ENCODE measurements at places on chromosomes 1 and 21.

- peak; percentile 15 for DNase-seq
Observed at GRCh38 chr1:68959461-68960030, 462.7 kb upstream of the DEPDC1 start.

DNA sequence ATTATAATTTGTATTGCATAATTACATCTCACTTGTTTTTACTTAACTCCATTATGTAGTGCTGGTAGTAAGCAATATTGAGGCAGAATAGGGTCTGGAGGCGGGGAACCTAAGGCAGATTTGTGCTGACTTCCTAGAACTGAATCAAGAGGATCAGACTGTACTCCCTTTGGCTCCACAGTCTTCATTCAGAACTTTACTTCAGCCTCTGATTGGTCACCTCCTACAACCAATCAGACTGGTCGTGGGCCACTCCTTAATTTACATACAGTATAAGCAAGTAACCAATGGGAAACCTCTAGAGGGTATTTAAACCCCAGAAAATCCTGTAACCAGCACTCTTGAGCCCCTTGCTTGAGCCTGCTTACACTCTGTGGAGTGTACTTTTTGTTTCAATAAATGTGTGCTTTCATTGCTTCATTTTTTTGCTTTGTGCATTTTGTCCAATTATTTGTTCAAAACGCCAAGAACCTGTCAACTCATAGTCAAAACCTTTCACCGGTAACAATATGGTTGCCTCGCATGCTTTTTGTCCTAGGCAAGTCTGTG lies 31.6 kb downstream of the ZBTB8OS start:
- DNase-seq: peak; percentile 4

DNA sequence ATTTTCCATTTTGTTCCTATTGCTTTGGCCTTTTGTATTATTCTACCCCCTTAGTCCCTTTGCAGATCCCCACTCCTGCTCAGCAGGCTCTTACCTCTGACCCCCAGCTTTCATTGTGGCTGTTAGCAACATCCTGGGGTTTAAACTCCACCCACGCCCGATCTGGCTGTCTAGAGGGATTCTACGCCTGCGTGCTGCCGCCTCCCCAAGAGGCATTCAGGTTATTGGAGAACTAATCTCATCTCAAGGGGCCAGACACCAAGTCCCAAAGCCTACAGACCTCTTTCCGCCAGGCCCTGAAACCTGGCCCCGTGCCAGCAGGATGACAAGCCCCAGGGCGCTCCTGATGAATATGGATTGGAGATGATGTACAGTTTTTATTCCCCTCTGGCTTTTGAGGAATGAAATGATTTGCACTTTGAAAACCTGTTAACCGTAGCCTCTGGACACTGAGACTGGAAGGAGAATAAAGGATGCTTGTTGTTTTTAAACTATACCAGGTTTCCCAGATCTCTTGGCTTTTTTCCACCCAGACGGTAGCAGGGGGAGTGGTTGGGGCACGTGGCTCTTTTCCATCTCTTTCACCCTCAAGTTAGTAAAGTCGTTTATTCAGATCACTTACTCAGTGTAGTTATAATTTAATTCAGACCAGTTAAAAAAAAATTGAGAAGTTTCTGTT lies 14.5 kb upstream of the IKBKE start:
- no peak for DNase-seq

GRCh38 chr1:208227366-208227765 lies 16.8 kb downstream of the PLXNA2 start:
- no peak for DNase-seq

GRCh38 chr21:32728456-32728839 lies 635 bp upstream of the SYNJ1 start:
- DNase-seq: no peak

DNA sequence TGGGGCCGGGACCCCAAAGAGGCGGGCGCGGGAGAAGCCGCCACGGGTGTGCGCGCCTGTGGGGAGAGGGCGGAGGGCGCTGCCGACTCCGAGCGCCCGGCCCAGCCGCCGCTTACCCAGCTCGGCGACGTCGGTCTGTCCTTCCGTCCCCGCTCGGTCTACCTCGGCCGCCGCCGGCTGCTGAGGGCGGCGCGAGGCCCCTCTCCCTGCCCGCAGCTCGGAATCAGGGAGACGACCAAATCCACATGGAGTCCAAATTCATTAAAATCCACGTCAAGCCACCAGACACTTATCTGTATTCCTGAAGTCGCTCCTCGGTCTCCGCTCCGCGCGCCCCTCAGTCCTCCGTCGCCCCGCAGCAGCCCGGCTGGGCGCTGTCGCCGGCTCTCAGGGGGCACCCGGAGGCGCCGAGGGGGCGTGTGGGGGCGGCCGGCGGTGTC lies 637 bp downstream of the PLXNA2 start:
- no peak for DNase-seq

GRCh38 chr1:181640956-181641355 lies 157.6 kb downstream of the CACNA1E start:
- DNase-seq: no peak

DNA sequence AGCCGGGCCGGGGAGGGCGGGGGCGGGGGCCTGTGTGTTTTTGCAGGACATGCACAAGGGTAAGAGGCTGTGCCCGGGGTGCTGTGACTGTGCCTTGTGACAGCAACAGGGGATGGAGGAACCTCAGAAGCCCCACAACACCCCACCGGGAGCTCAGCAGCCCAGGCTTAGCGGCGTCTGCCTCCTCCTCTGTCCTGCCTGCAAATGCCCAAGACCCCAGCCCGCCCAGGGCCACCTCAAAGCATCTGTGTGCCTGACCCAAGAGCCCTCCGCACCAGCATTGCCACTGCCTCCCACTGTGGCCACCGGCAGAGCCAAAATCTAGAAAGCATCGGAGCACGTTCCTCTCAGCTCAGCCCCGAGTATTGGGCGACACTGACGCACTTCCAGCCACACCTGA lies 2.7 kb upstream of the ACTRT2 start:
- DNase-seq: no peak

DNA sequence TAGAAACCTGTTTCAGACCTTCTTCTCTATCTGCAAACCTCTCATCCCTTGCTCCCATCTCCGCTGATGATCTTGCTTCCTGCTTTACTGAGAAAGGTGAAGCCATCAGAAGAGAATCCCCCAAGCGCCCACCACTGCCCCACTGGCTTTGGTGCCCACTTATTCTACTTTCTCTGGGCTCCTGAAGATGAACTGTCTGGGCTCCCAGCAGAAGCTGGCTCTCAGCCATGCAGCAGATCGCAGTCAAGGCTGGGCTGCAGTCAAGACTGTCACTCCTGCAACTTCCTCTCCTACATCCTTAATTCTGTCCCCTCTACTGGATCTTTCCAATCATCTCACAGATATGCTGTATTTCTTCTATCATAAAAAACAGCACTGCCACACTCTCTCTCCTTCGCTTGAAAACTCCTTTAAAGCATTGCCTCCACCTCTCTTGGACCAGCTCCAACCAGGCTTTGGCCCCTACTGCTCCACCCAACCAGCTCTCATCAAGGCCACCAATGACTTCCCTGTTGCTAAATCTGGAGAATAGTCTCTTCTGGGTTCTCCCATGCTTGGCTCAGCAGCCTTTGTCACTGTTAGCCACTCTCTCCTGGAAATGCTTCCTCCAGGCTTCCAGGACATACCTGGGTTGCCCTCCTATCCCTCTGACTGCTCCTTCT lies 25.8 kb downstream of the TRIM62 start:
- no peak for DNase-seq

DNA sequence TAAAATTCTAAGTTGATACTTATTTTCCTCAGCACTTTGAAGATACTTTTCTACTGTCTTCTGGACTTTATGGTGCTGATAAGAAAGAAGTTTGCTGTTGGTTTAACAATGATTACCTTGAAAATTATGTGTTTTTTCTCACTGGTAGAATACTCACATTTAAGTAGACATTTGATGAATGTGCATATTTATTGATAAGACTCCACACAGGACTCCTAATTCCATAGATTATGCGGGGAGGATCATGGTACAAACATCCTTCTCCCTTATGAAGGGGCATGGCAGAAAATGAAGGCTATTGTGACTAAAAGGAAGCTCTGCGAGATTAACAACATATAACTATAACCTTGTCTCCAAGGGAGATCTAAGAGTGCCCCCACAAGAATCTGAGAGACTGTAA lies 28.5 kb upstream of the ALDH9A1 start:
- DNase-seq: no peak

GRCh38 chr1:20063861-20064292 lies 6.1 kb upstream of the PLA2G5 start:
- peak; percentile 62 for DNase-seq

DNA sequence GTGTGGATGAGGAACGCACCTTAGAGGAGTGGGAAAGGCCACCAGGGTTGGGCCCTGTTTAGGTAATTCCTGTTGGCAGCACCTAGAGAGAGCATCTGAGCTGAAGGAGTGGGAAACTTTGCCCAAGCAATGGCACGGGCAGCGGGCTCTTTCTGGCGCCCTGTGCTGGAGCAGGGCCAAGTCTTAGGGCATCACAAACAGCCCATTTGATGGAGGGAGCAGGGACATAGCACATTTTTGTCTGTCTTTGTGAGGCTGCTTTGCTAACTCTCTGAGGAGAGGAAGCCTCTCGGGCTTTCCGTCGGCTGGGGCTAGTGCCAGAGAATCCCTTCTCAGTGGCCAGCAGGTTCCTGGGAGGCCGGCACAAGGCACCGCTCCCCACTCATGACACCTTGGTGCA lies 22.5 kb upstream of the CNTN2 start:
- no peak for DNase-seq

DNA sequence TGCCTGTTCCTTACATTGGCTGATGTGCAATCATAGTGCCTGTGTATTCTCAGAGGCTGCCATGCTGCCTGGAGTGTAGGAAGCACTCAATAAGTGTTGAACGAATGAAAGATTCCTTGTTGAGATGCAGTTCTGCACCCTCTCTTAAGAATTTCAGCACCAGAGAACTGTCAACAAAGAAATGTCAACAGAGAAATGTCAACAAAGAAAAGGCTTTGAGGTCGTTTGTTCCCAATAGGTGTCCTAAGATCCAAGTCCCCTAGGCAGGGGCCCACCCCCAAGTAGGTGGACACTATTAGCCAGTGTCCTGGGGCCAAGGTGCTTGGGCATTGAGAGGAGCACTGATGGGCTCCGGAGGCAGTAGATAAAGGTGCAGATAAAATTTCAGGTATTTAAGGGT lies 12.6 kb downstream of the KCND3 start:
- DNase-seq: no peak

- DNase-seq: no peak
Observed at GRCh38 chr1:201501144-201501543, 5.8 kb downstream of the CSRP1 start.

DNA sequence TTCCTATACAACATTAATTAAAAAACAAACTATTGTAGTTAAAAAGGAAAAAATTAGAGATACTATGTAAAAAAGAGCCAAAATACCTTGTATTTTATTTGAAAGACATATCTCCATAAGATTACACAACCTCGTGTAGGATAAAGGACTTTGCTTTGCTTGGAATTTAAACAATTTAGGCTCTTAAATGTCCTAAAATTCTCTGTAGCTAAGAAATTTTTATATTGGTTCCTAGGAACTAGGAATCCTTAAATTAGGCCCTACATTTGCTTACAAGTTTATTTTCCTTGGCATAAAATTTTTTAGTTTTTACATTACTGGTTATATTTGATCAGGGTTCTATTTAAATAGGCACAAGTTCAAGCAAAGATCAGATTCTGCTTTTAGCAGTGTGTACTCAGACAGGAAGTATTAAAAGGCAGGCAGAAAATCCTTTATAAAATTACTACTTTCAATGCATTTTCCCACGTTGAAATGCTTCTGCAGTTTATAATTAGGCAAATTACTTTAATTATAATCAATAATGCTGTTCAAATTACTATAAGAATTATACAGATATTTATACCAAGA lies 3.4 kb upstream of the ANGPTL3 start:
- no peak for DNase-seq

DNA sequence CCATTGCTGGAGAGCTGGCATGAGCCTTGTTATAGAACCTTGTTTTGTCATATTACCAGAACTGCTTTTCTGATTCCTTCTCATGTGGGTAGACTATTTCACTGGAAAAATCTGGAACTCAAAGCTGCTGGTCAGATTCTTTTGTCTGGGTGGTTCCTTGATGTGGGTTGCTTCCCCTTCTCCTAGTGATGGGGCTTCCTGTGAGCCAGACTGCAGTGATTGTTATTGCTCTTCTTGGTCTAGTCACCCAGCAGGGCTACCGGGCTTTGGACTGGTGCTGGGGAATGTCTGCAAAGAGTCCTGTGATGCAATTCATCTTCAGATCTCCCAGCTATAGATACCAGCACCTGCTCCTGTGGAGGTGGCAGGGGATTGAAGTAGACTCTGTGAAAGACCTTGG lies 59.4 kb downstream of the GPR137B start:
- DNase-seq: no peak

- DNase-seq: no peak
Observed at GRCh38 chr1:56872597-56872996, 18.0 kb downstream of the C8A start.

DNA sequence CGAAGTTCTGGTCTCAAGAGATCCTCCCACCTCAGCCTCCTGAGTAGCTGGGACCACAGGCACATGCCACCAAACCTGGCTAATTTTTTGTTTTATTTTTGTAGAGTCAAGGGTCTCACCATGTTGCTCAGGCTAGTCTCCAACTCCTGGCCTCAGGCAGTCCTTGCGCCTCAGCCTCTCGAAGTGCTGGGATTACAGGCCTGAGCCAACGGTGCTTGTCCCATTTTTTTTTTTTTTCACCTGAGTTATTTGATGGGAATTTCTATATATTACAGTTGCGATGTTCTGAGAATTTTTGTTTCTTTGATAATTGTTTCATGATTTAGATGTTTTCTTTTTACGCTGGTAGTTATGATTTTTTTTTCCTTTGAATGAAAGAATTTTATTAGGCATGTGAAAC lies 2.5 kb downstream of the RABGAP1L start:
- DNase-seq: no peak

GRCh38 chr1:215146240-215146975 lies 63.9 kb downstream of the KCNK2 start:
- DNase-seq: peak; percentile 39

DNA sequence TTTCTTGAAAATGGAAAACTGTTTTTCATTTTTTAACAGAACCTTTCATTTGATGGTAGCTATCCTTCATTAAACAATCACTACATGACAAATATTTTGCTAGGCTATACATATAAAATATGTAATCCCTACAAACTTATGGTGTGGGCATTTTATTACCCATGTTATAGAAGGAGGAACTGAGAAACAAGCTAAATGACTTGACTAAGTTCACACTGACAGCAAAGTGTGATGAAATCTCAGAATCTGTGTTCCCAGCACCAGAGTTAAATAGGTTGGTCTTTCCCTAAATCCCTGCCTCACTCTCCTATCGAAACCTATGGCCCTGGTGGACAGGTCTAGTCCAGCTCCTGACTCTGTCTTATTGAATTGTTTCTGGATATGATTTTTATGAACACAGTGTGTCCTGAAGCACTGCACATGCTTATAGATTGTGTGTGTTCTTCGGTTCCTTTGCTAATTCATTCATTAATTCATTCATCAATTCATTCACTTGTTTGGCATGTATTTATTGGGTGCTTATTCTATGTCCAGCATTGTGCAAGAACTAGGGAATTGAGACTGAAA lies 301.0 kb downstream of the GRIK1 start:
- DNase-seq: no peak

- no peak for DNase-seq
Observed at GRCh38 chr1:162303004-162303344, 73.7 kb downstream of the SPATA46 start.

GRCh38 chr1:150820730-150821512 lies 12.9 kb upstream of the CTSK start:
- no peak for DNase-seq

- no peak for DNase-seq
Observed at GRCh38 chr21:36700295-36700970, 1.5 kb downstream of the SIM2 start.

- no peak for DNase-seq
Observed at GRCh38 chr1:183808296-183809027, 3.5 kb downstream of the RGL1 start.

Data from A172 (cell line).